ENCODE measurements at places on chromosomes 7 and 10.

GRCh38 chr7:115722302-115722977, 308.1 kb downstream of the TFEC start:
- no peak for DNase-seq

DNA sequence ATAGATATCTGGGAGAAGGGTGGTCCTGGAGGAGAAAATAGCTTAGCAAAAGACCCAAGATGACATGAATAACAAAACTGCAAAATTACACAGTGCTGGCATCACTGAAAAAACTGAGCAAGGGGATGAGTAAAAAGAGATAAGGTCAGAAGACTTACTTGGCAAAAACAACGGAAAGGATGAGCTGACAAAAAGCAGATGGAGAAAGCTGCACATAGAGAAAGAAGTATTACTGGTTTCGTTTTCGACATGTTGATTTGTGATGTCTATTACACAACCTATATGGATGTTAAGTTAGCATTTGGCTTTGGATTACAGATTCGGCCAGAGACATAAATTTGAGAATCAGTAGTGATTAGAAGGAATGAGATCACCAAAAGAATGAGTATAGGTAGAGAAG, 132.1 kb downstream of the MACC1 start:
- DNase-seq: no peak

GRCh38 chr7:27745064-27745583, 5.2 kb downstream of the TAX1BP1 start:
- DNase-seq: no peak

GRCh38 chr10:57694956-57695608, 572.6 kb downstream of the IPMK start:
- DNase-seq: no peak

- no peak for DNase-seq
Measured at GRCh38 chr10:77800738-77801266, 125.8 kb downstream of the DLG5 start.

DNA sequence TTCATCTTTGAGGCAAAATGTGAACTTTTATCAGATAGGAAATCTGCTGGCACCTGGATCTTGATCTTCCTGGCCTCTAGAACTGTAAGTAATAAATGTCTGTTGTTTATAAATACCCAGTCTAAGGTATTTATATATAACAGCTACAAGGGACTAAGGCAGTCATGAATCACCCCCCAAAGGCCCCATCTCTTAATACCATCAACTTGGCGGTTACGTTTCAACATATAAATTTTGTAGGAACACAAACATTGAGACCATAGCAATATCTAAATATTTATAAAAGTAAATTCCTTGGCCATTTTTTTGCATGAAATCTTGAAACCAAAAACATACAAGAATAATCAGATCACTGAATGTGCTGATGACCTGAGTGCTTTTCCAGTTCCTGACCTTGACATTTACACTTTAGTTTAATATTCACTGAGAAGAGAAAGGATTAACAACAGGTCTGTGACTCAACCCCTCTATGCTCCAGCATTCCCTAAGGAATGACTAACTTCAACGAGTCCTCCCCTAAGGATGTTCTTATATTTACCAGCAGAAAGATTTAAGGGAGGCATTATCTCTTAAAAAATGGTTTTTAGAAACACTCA, 1438.5 kb upstream of the CELF2 start:
- DNase-seq: no peak

DNA sequence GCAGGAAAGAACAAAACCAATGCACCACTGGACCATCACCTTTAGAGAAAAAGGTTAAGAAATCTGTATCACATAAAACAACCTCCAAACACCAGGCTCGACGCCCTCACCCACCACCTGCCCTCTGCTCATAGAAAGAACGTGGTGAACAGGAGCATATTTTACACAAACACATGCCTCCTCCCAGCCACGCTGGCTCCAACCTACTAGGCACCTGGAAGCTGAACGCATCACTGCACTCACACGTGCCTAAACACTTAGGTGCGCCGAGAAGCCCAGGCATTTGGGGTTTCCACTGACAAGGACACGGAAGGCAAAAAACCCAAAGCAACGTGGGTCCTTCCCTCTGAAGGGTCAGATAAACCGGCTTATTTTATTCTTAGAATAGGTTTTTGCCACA, 56.0 kb downstream of the PTPRN2 start:
- no peak for DNase-seq

DNA sequence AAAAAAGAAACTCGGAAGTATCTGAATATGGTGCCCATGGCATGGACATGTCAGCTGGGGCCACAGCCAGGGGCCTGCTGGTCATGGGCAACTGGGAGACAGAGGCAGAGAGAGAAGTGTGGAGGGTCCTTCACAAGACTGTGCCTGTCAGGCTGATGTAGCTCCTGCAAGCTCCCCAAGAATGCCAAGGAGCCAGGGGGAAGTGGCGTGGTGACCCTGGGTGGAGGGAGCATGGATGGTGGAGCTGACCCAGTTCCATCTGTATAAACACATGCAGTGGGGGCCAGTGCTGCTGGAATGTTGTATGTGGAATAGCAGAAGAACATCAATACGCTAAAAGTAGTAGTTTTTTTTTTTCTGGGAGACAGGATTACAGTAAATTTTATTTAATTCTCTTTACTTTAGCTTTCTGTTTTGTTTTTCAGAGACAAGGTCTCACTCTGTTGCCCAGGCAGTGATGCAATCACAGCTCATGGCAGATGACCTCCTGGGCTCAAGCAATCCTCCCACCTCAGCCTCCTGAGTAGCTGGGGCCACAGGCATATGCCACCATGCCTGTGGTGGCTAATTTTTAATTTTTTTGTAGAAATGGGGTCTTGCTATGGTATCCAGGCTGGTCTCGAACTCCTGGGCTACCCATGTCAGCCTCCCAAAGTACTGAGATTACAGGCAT, 10.5 kb upstream of the ZMIZ2 start:
- no peak for DNase-seq

DNA sequence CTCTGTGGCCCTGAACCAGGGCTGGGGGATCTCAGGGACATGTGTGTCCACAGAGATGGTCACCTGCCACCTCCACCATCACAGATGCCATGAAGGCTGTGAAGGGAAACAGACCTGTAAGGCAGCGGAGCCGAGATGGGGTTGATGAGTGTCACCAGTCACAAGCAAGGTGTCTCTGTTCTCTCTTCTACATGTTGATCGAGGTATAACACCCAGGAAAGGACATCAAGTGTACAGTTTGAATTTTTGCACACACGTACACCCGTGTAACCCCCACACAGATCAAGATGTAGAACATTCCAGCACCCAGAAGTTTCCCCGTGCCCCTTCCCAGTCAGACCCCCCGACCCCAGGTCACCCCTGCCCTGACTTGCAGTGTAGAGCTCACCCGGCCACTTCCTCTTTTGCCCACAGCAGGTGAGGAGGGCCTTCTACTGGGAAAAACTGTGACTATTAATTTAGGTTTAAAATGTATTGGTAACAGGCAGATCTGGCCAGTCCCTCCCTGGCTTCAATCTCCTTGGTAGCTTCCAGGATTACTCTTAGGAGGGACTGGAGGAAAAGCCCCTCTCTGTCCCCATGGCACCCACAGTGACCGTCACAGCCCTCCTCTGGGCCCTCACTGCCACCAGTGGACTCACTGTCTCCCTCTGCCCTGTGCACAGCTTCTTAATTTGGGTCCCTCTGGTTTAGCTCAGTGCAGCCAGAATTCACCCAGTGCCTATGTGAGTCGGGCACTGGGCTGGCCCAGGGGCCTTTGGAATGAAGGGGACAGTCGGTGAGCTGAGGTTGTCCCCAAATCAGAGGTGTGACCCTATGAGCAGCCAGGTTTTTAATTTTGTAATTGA, 108.2 kb downstream of the LHPP start:
- no peak for DNase-seq

- DNase-seq: no peak
Measured at GRCh38 chr10:14016011-14016536, 314.6 kb downstream of the FRMD4A start.

DNA sequence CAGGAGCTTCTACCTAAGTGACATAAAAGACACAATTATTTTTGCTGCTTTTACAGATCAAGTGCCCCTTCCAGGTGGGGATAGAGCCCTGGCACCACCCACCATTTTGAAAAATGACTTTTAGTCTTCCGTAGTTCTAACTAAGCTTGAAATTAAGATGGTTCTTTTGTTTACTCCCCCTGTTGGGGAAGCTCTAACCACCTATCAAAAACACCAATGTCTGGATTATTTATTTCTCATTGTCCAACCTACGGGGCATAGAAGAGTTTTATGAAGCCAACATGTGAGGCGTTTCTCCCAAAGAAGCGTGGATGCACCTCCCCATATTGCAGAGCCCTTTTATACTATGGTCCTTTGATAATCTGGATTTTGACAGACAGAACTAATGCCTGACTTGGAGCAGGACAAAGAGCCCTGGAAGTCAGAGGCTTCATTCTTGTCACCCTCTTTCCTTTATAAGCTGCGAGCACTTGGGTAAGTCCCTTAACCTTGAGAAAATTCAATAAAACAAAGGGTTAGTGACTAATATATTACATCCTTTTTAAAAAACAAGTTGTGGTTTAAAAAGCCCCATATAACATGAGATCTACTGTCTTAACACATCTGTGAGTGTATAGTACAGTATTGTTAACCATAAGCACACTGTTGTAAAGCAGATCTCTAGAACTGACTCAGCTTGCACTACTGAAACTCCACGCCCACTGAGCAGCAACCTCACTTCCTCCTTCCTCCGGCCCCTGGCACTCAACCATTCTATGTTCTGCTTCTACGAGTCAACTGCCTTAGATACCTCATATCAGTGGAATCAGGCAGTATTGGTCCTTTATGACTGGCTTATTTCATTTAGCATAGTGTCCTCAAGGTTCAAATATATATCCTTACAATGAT, 67.5 kb downstream of the ATXN7L1 start:
- peak; percentile 85 for DNase-seq

DNA sequence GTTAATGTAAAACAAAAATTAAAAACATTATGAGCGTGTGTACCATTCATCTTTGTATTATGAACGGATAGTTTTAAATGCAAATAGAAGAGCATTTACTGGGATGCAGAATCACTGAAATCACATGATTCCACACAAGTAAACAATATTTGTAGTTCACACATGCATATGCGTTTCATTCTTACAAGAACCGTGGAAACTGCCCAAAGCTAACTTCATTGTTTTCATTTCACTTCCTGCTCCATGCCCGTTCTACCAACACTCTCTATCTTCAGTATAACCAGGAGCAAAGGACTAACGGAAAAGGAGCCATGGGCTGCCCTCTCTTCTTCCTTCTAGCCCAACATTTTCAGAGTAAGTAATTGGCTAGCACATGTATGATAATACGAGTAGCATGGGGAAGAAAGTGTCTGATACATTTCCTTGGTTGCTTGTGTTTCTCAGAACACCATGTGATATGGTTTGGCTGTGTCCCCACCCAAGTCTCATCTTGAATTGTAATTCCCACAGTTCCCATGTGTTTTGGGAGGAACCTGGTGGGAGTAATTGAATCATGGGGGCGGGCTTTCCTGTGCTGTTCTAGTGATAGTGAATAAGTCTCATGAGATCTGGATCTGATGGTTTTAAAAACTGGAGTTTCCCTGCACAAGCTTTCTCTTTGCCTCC, 38.8 kb downstream of the ZNF783 start:
- DNase-seq: no peak

- no peak for DNase-seq
Measured at GRCh38 chr10:119653209-119653608, 2.0 kb downstream of the BAG3 start.

GRCh38 chr10:115209133-115209532, 116.0 kb downstream of the ATRNL1 start:
- DNase-seq: no peak

- DNase-seq: no peak
Measured at GRCh38 chr10:127091354-127091753, 105.0 kb downstream of the INSYN2A start.

GRCh38 chr7:13072014-13072413, 384.6 kb downstream of the ARL4A start:
- no peak for DNase-seq

GRCh38 chr7:99028261-99028973, 115.5 kb downstream of the SMURF1 start:
- DNase-seq: no peak

- no peak for DNase-seq
Measured at GRCh38 chr10:22984066-22984465, 56.2 kb downstream of the ARMC3 start.

DNA sequence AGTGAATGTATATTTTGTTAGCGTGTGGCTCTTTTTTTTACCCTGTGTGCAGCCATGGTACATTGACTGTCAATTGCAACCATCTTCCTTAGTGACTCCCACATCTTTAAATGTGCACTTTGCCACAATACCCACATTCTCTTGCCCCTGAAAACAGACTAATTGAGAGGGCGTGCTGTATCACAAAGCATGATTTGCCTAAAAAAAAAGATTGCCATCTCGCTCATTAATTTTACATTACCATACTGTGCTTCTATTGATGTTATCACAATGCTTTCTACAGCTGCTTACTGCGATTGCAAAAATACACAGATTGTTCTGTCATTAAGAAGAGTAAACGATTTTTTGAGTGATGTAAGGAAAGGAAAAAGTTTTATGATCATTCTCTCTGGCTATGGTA, 613.1 kb upstream of the NRP1 start:
- no peak for DNase-seq

Data from CD8-positive, alpha-beta memory T cell (primary cell).